ENCODE measurements at places on chromosomes 12 and 14.

GRCh38 chr14:53473480-53473879 lies 320.4 kb upstream of the DDHD1 start:
- no peak for DNase-seq

DNA sequence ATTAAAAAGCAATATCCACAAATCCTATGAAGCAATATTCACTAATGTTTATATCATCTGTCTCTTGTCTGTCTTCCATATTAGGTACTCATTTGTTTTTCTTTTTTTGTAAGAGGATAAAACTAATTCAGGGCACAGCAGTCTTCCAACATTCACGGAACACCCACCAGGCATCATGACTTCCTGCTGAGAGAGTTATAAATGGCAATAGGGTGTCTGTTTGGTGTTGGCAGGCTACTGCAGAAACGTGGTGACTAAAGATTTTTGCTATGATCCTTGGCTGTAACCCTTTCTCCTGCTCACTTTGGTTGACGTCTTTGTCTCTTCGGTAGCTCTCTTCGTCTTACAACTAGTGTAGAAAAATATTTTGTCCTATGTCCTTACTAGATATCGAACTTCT lies 860.6 kb upstream of the MGAT4C start:
- DNase-seq: no peak

- DNase-seq: peak; percentile 46
Measured at GRCh38 chr14:50736932-50737419, 68.9 kb upstream of the SAV1 start.

- DNase-seq: no peak
Measured at GRCh38 chr12:76848132-76848531, 30.7 kb downstream of the CSRP2 start.

DNA sequence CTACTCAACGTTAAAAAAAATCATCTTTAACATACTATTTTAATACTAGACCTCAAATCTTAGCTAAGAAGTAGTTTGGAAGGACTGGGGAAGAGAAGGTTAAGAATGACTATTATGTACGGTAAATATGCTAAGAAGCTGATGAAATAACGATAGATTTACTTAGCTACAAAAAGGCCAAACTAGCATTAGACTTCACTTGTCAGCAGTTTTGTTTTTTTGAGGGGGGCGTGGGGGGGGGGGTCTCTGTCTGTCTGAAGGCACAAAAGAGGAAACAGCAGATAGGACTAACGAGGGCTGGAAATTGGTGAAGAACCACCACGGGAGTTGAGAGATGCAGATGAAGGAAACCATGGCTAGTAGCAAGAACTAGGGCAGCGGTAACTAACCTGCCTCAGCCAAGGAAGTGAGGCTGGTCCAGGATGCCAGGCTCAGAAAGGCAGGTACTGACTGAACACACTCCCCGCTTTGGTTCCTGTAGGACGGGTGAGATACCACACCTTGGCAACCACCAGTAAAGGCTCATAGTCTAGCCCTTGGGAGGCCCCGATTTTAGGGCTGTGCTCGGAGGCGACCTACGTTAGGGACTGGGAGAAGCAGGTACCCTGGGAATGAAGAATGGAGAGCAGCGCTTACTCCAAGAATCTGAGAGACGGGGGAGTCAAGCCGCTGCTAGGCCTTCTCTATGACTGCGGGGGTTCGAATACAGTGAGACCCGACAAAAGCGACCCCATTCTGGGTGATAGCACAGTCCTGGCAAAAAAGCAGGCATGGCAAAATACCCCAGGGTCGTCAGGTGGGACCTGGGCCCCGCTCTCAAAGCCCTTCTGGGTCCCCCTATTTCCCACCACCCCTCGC lies 675 bp downstream of the NEDD8 start:
- DNase-seq: peak; percentile 24

- no peak for DNase-seq
Measured at GRCh38 chr12:127284870-127285431, 982.0 kb upstream of the TMEM132C start.

DNA sequence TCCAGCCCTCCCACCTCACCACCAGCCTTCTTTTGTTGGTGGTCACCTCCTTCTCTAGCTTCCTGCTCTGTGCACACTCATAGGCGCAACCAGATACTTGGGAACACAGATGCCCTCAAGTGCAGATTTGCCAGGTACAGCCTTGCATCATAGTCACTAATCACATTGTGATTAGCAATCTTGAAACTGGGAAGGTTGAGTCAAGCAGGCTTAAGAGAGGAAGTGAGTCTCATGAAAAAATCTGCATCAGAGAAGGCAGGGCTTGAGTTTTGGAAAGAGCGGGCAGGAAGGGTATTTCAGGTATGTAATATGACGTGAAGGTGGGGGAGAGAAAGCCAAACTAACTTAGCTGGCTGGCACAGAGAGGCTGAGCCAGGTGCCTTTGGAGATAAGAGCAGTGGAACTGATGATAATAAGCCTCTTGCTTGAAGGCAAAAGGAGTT lies 2.7 kb upstream of the RABGGTA start:
- peak; percentile 47 for DNase-seq

DNA sequence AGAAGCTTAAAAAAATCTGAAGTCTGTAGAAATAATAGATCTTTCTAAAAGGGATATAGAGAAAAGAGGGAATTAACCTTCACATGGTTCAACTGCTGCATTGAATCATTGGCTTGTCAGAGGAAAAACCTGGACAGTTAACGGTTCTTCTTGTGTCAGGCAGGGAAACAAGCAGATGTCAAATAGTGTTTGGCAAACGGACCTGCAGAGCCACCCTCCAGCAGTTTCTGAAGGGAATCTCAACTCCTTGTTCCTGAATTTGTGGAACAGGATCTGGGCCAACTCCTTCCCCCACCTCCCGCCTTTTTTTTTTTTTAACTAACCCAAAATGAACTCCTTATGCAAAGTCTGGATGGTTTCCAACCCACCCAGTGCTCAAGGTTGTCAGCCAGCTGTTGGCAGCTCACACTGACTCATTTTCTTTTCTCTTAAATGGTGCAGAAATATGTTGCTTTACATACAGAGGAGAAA lies 187.3 kb downstream of the CAND1 start:
- no peak for DNase-seq

DNA sequence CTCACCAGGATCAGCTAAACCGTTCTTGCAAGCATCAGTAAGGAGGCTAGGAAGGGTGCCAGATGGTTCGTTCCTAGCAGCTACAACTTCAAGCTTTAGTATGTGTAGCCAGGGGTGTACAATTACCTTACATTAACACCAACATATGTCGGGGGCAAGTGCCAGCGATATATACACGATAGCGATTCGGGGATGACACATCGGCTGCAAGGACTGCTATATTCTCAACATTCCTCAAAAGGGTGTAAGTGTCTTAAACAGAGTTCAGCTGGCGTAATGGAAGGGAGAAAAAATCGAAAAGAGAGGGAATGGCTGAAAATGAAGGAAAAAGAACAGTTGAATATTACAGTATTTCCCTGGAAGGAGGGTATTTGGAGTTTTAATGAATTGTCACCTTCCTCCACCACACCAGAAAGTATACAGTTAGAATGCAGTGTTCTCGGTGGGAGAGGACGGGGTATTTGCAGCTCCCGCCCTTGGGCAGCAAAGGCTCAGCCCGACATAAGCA lies 545 bp downstream of the LIMA1 start:
- no peak for DNase-seq

GRCh38 chr12:91902860-91903683 lies 242.6 kb downstream of the BTG1 start:
- no peak for DNase-seq

GRCh38 chr12:6824901-6825381 lies 3.3 kb upstream of the P3H3 start:
- DNase-seq: no peak

GRCh38 chr14:85122690-85123089 lies 407.3 kb upstream of the FLRT2 start:
- DNase-seq: no peak

- DNase-seq: no peak
Measured at GRCh38 chr12:25319233-25319984, 68.7 kb upstream of the KRAS start.

GRCh38 chr12:80460972-80461371 lies 16.9 kb downstream of the PTPRQ start:
- no peak for DNase-seq

Measured in activated naive CD4-positive, alpha-beta T cell treated with Interleukin-2 at 50 U/mL for 16 hours (primary cell).